ENCODE measurements at places on chromosomes 13 and 19. TPM values are rescaled to one million over a fixed set of nuclear protein-coding genes. Genes with fewer than 3 reads are reported as not detected.

The S1PR5 gene
- 0.30 TPM for total RNA-seq

The LAIR1 gene
- total RNA-seq: 3.4 TPM

The ZNF791 gene
- 18.9 TPM for total RNA-seq

The DENND1C gene
- total RNA-seq: 0.26 TPM

The PEPD gene
- 26.3 TPM for total RNA-seq

The AMER2 gene
- not detected for total RNA-seq

The ZNF543 gene
- 6.7 TPM for total RNA-seq

The KIR2DL3 gene
- total RNA-seq: not detected

The ZFP28 gene
- 5.0 TPM for total RNA-seq

The SMIM24 gene
- not detected for total RNA-seq

The RNF113B gene
- total RNA-seq: not detected

The KLK14 gene
- total RNA-seq: not detected

The ZIC5 gene
- total RNA-seq: not detected

The PIN1 gene
- total RNA-seq: 51.6 TPM

The ACP5 gene
- 1.3 TPM for total RNA-seq

The SPINT2 gene
- 1.4 TPM for total RNA-seq

The ZNF90 gene
- total RNA-seq: 0.24 TPM

The AMH gene
- 3.2 TPM for total RNA-seq

The ADGRE2 gene
- 0.56 TPM for total RNA-seq

The ZNF211 gene
- 6.9 TPM for total RNA-seq
